ENCODE measurements at places on chromosomes 6 and 20.

DNA sequence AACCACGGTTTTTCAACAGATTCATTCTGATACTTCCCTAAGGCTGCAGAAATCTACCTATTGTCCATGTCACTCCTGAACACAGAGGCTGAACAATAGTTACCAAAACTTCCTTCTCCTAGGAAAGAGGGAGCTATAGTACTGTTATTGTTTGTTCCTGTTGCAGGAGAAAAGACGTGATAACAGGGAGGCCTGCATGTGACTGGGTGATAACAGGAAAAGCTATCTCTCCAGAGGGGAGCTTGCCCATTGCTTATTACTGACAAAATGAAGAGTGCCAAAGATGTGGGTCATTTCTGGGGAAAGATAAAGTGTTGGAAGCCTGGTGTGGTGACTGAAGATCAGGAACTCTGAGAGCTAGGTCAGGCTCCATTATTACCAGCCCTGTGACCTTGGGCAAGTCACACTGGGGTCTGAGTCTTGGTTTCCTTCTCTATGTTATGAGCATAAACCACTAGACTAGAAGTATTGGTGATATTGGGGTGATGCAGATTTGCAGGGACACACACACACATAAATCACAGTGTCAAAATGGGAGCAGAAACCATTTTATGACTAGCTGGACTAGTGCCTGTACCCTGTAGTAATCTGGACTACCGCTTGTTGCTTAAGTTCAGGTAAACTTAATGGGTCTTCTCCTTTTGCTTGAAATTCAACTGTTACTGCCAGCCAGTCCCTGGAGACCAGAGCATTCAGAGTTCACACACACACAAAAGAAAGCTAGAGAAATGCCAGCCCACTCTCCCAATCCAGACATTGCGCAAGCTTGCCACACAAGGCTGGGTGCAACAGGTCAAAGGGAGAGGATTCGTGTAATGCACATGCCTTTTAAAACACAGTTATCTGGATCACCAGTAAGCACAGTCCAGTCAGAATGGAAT, 136.0 kb upstream of the CNR1 start:
- no peak for DNase-seq

DNA sequence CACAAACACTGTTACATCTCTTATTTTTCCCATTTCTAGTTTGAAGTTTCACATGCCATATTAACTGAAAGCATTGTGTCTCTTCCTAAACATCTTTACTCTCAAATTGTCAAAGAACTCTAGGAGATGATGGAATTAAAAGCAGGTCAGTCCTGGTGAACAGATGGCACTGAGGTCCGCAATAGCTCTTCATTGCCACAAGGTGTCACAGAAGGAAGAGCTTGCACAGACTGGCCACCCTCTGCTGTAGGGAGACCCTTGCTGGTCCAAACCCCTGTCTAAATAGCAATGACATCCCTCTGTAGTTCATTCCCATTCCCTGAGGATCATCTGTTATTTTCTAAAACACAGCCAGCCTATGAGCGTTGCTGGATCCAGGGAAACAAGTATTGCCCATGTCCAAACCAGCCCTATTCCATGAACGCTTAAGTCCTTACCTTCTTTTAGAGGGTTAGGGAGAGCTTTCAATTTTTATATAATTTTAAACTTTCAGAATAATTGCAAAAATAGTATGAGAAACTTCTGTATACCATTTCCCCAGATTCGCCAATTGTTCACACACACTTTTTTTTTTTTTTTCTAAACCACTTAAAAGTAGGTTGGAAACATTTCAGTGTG, 10.1 kb upstream of the HDAC2 start:
- DNase-seq, result no peak

GRCh38 chr6:71420095-71420692, 131.6 kb downstream of the OGFRL1 start:
- no peak for DNase-seq

DNA sequence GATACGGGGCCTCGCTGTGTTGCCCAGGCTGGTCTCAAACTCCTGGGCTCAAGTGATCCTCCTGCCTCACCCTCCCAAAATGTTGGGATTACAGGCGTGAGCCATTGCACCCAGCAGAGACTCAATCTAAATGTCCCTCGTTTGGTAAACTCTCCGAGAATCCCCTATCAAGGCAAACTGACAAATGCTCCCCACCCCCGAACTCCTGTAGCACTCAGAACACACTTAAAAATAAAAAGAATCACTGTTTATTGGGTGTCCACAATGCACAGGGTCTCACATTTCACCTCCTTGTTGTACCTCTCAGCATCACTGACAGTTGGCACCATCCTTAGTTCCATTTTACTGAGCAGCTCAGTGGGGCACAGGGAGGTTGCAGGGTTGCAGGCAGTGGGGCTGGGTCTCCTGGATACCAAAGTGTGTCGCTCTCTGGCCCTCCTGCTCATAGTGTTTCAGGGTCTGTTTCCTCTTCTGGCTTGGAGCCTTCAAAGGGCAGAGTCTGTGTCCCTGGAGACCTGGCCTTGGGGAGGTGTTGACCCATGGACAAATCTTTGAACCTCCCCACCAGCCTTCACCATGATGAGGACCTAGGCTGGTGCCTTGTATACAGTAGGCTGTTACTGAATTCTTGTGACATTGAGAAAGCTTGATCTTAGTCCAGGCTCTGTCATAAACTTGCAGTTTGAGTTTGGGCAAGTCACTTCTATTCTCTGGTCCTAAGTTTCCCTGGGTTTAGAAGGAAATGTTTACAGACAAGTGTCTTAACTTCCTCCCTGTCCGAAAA, 8.5 kb upstream of the SRC start:
- DNase-seq, result no peak

- no peak for DNase-seq
Observed at GRCh38 chr6:130029163-130029562, 10.8 kb downstream of the L3MBTL3 start.

GRCh38 chr20:58690396-58691135, 2.0 kb upstream of the NPEPL1 start:
- DNase-seq, result no peak

- DNase-seq, result no peak
Observed at GRCh38 chr6:98514073-98514720, 320.2 kb upstream of the POU3F2 start.

DNA sequence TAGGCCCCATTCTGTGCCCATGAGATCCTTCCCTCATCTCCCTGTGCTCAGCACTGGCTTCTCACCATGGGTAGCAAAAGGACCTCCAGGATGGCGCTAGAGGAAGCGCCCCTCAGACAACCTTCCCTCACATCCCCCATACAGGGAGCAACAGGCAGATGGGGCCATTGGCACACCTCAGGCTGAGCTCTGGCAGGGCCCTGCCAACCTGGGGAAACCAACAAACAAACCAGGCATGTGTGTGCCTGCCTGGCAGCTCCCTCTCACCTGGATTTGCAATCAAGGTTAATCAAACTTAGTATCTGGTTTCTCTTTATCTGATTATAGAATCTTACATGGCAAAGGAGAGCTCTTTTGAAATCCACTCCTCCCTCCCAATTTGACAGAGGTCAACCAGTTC, 134.9 kb downstream of the SLC23A2 start:
- DNase-seq, result no peak

DNA sequence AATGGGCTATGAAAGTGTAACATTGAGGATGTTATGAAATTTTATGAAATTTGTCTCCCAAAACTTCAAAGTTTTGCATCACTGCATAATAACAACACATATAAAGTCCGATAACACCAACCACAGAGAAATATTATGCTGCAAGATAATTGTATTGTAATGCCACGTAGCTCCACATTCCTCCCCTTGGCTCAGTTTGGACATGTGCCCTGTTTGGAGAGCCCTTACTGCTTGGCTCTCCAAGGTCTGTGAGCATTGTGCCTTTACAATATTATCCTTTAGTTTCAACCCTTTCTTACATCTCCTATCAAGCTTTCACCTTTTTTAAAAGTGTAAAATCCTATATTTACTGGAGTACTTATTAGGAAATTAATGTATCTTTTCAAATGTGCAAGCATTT, 10.8 kb downstream of the HBS1L start:
- no peak for DNase-seq

DNA sequence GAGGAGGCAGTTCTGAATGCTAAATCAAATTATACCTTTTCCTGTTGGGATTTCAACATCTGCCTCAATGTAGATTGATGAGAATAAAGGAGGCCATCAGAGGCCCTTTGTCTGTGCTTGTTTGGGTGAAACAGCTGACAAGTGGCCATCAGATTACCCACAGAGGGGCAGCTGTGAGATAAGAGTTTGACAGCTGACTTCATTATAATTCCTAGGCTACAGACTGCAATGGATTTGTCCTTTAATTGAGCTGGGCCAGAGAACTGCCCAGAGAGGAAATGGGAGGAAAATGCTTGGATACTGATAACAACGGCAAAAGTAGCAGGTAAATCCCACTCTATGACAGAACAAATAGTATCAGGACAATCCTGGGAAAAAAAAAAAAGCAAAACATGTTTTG, 649.4 kb downstream of the HDGFL1 start:
- DNase-seq, result no peak
